Activated T-helper 1 cell treated with anti-CD3 and anti-CD28 coated beads, Interleukin-2, amount 50 U/mL, for 16 hours (primary cell): ENCODE measurements at places on chromosomes 4 and X.

GRCh38 chrX:100673397-100673953, 29.5 kb downstream of the SRPX2 start:
- DNase-seq: no peak

DNA sequence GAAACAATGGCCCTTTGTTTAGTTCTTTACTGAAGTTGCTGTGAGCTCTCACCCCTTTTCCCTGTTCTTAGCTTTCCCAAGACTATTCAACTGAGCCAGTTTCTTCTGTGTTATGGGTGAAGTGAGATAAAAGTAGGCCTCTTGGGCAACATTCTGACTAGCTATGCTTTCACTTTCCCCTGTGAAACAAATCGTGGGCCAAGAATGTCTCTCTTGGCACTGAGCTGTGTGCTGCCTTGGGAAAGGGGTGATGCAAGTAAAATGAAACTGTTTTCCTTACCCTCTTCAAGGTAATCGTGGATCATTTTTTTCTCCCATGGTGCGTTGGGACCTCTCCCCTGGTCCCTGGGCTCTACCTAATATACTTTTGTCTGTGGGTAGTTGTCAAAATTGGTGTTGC, 653.9 kb upstream of the MAGEB2 start:
- no peak for DNase-seq

DNA sequence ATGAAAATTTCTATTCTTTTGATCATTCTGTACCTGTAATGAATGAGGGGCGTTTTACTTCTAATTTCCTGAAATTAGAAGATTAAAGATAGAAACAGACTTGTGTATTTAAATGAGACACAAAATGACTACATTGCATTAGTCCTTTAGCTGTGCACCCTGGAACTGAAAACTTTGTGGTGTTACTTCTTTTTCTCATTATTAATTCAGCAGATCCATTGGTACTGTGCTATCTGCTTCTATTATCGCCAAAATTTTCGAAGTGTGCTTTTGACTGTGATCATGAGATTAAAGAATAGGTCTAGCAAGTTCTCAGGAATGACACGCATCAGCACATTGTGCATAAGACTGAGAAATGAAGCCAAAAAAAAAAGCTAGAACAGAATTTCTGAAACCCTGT, 1938.9 kb upstream of the TENM3 start:
- no peak for DNase-seq

DNA sequence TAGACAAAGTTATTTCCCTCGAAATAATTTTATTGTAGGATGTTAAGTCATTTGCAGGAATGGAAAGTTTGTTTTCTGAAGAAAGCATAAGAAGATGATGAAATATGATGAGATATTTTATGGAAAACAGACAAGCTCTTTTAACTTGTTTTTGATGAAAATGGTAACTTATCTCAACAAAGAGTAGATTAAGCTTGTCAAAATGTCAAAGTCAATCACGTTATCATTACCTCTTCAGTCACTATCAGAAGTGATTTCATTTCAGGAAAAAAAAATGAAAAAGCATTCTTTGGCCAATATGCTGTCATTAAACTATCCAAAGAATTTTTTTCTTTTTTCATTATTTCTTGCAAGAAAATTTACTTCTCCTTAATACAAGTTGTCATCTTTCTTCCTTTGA, 221.0 kb upstream of the ANKRD50 start:
- no peak for DNase-seq

DNA sequence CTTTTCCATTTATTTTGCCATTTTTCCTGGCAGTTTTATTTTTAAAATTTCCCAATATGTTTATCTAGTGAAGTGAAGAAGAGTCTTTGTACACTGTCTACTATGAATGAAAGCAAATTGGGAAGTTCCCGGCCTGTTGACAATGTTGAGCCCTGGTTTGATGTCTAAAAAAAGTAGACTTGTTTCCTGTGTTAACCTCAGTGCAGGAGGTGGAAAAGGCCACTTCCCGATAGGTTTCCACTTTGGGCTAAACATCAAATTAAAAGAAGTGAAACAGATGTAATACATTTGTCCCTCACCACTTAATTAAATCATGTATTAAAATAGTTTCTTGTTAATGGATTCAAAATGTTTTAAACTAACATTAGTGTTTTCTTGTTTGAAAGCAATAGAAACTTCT, 30.0 kb downstream of the BBS12 start:
- no peak for DNase-seq

GRCh38 chr4:98026362-98026761, 116.9 kb downstream of the STPG2 start:
- DNase-seq: no peak

DNA sequence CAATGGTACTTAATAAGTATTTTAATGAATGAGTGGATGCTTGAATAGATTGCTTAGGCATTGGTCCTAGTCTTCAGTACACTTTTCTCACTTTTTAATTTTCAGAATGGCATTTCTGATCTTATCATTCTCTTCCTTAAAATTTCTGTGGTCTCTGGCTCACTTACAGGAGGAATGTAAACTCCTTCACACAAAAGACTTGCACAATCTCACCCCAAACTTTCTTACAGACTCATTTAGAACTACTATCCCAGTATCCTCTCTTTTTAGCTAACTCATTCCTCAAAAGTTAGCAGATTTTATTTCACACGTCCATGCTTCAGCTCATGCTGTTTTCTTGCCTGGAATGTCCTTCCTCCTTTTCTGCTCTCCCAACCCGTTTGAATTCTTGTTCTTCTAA, 350.1 kb downstream of the GRXCR1 start:
- DNase-seq: no peak

- no peak for DNase-seq
These were observed 113.8 kb downstream of the ADRA2C start for GRCh38 chr4:3879681-3880614.

DNA sequence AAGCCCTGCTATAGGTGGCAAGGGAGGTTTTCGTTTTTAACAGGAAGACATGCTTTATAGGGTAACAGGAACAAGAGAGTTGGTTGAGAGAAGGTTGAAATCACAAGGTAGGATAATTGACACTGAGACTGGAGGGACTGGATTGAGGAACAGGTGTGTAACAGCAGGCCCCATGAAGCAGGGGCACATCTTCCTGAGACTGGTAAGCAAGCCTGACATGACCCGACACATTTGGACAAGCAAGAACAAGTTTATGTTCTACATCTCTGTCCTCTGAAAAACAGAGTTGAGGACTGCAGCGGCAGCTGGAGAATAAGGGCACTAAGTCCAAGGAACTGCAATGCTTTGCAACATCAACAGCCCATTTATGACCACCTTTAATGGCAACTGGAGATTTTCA, 5.2 kb downstream of the RPS4X start:
- no peak for DNase-seq

DNA sequence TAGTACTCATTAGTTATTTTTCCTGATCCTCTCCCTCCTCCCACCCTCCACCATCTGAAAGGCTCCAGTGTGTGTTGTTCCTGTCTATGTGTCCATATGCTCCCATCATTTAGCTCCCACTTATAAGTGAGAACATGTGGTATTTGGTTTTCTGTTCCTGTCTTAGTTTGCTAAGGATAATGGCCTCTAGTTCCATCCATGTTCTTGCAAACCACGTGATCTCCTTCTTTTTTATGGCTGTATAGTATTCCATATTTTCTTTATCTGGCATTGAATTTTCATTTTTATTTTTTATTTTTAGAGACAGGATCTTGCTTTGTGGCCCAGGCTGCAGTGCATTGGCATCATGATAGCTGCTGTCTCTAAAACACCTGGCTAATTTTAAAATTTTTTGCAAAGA, 11.9 kb upstream of the UBE2K start:
- no peak for DNase-seq

DNA sequence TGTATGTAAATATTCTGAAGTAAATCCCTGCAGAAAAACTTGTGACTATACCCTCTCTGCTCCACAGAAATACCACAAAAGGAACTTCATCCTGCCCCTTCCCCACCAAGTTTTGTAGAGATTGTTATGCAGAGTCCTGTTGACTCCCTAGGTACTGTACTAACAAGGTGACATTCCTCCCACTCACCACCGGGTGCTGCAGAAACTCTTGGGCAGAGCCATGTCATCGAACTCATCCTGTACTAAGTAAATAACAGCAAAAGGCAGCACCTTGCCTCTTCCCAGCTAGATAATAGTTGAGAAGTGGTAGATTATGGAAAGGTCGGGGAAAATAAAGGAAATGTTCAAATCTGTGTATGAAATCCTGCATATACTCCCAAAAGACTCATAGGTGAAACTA, 233.3 kb downstream of the STPG2 start:
- no peak for DNase-seq

DNA sequence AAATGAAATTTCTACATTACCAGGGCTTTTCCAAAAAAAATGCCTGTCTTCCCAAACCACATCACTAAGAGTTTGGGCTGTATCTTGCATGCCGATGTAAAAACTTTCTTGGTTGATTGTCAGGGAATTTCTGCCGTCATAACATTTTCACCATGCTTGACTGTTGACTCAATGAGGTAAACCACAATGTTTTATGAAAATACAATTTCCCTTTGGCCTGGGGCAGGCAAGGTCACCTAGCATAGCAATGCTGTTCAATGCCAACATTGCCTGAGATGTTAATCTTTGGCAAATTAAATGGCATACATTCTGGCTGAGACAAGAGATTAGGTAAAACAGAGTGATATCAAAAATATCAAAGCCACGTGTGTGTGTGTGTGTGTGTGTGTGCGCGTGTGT, 137.1 kb upstream of the TBL1X start:
- DNase-seq: no peak
